AG09309 (cell line): ENCODE measurements at places on chromosomes 3 and 15.

GRCh38 chr15:26713498-26713897 is 59.4 kb downstream of the GABRB3 start:
- DNase-seq, result no peak

DNA sequence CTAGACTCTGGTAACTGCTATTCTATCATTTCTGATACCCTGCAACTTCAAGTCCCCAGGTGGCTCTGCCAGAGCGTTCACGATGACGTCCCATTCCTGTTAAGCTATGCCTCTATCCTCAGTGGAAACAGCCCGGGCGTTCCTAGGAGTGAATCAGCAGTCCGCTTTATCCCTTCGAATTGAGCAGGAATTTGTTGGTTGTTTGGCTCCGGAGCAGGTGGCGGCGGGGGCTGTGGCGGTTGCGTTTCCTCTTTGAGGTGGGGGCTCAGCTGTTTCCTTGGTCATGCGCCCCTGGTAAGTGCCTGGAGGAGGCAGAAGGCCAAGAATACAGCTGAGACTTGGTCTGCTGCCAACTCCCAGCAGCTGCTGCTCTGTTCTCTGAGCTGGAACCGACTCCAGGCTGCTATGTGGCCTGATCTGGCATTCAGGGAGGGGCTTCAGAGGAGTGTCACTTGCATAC is 25.2 kb downstream of the ARPP21 start:
- no peak for DNase-seq

GRCh38 chr3:126835472-126836219 is 131.6 kb downstream of the CHCHD6 start:
- DNase-seq, result peak; percentile 35

DNA sequence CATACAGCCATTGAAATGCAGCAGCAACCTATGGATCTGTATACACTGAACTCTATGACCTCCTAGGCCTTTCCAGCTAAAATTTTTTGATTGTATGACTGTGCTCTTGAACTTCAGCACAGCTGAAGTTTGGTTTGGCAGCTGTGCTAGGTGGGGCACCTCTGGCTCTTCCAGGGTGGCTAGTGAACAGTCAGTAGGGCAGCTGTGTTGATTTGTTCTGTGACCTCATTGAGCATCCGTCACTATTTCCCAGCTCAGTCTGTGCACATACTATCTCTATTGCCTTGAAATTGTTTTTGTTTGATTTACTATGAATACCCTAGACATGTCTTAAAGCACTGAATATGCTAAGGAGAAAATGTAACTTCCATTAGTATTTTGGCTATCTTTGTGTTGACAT is 363.2 kb upstream of the NAALADL2 start:
- no peak for DNase-seq

- DNase-seq, result no peak
Measured at GRCh38 chr15:28903555-28903954, 17.8 kb downstream of the APBA2 start.

DNA sequence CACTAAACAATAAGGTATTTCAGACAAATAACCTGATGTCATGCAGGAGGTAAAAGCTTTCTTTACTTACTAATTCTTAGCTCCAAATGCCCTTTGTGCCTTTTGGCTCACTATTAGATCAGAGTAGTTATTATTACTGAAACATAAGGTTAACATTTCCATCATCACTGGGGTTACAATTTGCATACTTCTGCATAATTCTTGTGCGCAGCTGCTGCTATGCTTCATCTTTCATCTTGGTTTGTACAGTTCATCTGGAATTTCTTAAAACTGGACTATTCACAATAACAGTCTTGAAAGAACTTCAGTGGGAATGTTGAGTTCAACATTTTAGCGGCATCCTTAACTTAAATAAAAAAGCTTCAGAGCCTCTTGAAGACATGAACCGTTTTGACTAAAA is 383.2 kb upstream of the ADAMTS9 start:
- no peak for DNase-seq

DNA sequence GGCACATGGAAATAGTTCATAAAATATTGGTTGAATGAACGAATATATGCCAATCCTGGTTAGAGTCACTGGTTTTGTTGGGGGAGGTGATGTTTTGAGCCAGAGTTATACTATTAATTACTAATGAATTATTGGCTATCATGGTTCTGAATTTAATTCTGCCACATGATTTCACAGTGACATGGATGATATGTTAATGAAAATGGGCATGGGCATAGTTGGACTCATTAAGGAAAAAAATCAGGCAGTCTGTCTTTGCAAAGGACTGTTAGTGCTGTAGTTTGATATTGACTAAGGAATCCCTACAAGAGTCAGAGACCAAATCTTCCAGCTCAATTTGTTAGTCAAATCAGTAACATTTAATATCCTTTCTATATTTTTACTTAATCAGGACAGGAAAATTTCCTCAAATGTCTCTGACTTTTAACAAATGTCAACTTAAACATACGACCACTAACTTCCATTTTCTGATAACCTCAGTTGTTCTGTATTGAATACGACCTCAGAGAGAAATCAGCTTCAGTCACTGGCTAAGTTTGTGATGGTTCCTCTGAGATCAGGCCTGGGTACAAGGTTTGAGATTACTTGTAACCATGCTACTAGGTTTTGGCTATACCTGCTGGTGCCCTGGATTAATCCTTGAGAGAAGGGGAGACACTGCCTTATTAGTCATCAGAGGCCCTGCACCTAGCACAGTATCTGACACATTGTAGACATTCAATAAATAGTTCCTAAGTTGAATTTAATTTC is 13.3 kb downstream of the NFKBIZ start:
- no peak for DNase-seq

- DNase-seq, result no peak
Measured at GRCh38 chr3:21894459-21895340, 143.7 kb upstream of the ZNF385D start.

GRCh38 chr3:137692803-137693431 is 71.2 kb upstream of the SOX14 start:
- DNase-seq, result no peak

DNA sequence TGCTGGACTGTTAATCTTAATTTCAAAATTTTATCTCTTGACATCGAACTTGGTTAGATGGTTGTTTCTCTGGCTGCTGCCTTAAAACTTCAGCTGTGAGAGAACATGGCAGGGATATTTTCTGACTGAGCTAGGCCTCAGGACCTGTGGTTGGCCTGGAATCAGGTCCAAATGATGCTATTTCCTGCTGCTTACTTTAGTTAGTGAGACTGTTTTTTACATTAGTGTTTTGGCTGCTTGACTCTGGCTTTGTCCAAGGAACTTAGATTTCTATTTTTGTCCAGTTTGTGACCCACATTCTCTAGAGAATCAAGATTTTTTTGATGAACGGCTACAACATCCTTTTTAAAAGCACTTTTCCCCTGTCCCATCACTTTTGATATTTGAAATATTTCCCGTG is 497.9 kb upstream of the SGO1 start:
- peak; percentile 53 for DNase-seq

- DNase-seq, result no peak
Measured at GRCh38 chr3:188270423-188270972, 116.5 kb downstream of the LPP start.

- peak; percentile 50 for DNase-seq
Measured at GRCh38 chr15:73924171-73924921, 1.9 kb upstream of the LOXL1 start.

DNA sequence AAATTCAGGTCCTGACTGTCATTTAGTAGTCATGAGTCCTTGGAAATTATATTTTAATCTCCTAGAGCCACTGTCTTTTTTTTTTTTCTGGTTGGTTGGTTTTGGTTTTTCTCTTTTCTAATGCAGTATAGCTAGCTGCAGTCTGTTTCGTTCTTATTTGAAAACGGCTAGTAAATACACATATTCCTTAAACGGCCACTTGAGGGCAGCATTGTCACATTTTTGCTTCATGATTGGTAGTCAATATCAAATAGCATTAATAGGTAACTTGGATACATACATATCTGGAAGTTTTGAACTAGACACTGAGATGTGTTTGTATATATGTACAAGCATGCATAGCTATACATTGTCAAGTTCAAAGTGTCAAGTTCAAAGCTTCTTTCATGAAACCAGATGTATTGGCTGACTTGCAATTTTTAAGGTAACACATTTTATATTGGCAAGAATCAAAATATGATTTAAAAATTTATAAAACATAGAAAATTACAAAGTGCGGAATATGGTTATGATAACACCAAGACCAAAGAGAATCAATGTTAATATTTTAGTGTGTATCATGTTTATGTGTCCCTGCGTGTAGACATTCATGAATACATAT is 22.5 kb downstream of the GABRA5 start:
- peak; percentile 27 for DNase-seq

DNA sequence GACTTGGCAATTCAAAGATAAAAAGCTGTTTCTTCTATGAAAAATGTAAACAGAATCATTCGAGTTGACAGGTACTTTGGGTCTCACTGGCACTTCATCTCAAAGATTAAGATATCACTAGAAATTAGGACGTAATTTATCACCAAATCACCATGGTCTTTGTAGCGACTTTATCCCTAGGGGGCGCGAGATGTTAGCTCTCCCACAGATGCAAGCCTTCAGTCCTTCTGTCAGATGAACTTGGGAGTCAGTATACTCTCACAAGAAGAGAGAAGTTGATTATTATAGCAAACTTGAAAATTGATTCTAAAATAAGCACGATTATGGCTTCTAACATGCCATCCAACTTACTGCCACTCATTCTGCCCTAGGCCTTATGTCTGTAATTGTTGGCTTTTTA is 150.3 kb downstream of the ALCAM start:
- DNase-seq, result no peak

DNA sequence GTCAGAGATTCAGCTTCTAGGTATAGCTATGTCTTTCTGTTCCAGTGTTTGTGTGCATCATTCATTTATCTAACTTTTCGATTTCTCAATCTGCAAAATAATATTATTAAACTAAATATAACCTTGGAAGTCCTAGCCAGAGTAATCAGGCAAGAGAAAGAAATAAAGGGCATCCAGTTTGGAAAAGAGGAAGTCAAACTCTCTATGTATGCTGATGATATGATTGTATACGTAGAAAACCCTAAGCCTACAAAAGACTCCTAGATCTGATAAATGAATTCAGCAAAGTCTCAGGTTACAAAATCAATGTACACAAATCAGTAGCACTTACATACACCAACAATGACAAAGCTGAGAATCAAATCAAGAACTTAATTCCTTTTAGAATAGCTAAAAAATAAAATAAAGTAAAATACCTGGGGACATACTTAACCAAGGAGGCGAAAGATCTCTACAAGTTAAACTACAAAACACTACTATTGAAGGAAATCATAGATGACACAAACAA is 718.2 kb downstream of the NTRK3 start:
- DNase-seq, result no peak

DNA sequence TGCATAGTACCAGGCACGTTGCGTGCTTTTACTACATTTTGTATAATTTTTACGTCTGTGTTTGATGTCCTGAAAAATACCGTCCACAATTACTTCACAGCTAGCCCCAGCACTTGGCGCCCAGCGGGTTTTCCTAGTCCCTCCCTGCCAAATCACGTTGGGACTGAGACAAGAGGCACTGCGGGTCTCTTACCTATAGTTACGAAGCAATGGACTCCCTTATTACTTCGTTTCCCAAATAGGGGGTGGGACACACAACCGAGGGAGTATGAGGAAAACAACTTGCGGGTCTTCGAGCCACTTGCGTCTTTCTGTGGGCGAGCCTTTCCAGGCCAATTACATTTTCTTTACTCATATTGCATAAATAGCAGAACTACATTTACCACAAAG is 620 bp upstream of the CMSS1 start:
- DNase-seq, result no peak

GRCh38 chr15:68435966-68436365 is 4.0 kb upstream of the ITGA11 start:
- no peak for DNase-seq

DNA sequence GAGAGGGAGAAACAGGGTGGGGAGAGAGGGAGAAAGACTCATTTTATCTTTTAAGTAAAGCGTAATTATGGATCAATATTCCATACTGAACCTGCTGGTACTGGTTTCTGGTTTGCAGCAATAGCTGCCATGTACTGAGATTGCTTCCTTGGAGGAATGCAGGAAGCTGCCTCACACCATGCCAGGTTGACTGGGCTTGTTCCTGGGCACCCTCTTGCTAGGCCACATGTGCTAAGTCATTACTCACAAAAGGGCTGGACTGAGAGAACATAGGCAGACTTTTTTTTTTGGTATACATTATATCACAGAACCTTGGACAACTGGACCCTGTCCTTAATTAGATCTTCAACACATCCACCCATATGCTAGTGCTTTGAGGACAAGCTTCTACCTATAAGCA is 193.4 kb downstream of the ZNF621 start:
- no peak for DNase-seq

DNA sequence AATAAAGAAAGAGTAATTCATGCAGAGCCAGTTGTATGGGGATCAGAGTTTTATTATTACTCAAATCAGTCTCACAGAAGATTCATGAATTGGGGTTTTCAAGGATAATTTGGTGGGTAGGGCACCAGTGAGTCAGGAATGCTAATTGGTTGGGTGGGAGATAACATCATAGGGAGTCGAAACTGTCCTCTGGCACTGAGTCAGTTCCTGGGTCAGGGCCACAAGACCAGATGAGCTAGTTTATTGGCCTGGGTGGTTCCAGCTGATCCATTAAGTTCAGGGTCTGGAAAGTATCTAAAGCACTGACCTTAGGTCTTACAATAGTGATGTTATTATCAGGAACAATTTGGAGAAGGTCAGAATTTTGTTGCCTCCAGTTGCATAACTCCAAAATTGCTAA is 998.6 kb upstream of the EPHA6 start:
- DNase-seq, result no peak

- no peak for DNase-seq
Measured at GRCh38 chr15:47720555-47720954, 3.2 kb downstream of the SEMA6D start.

GRCh38 chr15:65069179-65069578 is 1.4 kb upstream of the RASL12 start:
- DNase-seq, result peak; percentile 80

DNA sequence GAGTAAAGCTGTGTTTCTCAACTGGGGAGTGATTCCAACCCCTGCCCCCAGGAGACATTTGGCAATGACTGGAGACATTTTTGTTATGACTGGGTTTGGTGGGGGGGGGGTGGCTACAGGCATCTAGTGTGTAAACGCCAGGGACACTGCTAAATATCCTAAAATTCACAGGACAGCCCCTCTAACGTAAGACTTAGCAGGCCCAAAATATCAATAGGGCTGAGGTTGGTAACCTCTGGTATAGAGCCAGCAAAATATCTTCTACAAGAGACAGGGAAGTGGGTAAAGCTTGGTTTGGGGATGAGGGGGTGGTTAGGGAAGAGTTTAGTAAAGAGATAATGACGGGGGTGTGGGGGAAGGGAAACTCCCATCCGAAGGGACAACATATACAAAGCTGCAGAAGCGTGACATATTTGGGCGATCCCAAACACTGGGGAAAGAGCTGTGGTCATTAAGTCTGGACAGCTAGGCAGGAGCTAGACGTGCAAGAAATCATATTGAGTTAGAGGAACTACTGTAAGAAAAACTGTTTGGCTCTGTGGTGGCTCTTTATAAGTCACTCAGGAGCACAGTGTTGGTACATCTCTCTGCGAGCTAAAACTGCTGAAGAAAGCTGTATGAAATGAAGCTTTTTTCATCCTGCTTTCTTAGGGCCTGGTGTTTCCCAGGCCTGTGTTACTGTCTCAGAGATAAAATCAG is 697 bp upstream of the TRIM69 start:
- no peak for DNase-seq

- DNase-seq, result no peak
Measured at GRCh38 chr3:141851411-141851810, 25.0 kb upstream of the ATP1B3 start.

- DNase-seq, result no peak
Measured at GRCh38 chr3:177754508-177754921, 557.2 kb upstream of the TBL1XR1 start.

- DNase-seq, result peak; percentile 62
Measured at GRCh38 chr3:36525115-36525801, 145.0 kb downstream of the STAC start.

GRCh38 chr3:192212335-192212734 is 515.0 kb downstream of the FGF12 start:
- no peak for DNase-seq
